ENCODE measurements at places on chromosomes 12 and 14.
A peak's percentile ranks its signal among the peaks of the same experiment; 100 is the strongest.

- peak; percentile 17 for DNase-seq
Measured at GRCh38 chr12:31482816-31483215, 108.1 kb downstream of the DENND5B start.

- peak; percentile 15 for DNase-seq
Measured at GRCh38 chr12:93322784-93323183, 54.9 kb upstream of the NUDT4 start.

DNA sequence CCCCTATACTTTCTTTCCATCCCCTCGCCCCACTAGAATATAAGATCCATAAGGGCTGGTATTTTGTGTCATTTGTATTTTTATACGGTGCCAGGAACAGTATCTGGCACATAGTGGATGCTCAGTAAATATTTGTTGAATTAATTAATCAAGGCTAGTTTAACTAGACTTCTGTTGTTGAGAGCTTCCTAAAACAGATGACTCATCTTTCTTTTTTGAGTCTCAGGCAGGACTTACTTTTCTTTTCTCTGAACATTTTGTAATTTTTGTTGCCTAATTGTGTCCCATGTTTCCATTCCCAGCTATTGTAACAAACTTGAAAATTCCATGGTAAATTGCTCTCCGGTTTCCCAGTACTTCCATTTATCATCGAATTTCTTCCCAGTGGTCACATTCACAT is 16.7 kb downstream of the STK38L start:
- DNase-seq: peak; percentile 78

DNA sequence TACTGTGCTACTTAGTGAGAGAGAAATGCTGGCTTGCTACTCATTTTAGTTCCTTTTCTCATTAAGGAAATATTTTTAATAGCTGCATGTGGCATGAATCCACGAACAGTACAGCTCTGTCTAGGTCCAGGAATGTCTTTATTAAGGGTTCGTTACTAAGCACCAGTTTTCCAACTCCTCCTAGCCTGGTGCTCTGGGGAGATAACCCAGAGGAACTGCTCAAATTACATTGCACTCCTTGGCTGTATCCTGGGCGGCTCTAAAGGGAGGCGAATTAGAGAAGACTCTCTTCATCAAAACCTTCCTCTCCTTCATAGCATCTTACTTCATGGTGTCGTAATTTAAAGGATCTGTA is 101.3 kb downstream of the PPM1A start:
- DNase-seq: peak; percentile 5

GRCh38 chr12:21906919-21907493 is 34.2 kb downstream of the ABCC9 start:
- peak; percentile 85 for DNase-seq

DNA sequence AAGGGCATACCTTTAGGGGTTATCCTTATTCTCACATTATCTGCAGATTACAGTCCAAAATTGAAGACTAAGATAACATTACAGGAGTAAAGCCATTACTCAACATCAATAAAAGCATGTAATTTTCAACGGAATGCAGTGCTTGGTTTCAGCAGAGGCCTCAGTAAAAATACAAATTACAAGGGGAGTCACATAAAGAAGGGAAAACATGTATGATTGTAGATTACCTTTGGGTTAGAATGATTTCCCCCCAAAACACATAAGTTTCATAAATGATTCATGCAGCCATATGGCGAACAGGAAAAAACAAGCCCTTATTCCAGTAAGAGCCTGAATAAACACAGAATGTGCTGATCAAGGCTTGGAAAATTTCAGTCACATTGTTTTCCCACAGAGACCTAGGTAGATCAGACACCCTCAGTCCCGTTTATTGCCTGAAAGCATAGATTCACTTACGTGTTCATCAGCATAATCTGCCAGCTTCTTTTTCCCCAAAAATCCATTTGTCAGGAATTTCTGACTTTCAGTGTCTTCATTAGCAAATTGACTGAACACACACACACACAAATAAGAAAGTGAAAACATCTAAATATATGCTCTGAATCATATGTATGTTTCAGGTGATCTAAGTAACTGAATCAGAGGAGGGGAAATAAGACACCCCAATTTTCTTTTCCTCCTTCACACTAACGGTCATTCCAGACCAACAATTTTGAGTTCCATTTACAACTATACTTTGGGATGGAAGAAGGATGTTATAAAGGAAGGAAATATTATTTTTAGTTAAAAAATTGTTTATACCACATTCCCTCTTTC is 37.5 kb downstream of the SLC38A4 start:
- DNase-seq: peak; percentile 39
